NCI-H1930 (cell line): ENCODE measurements at places on chromosomes 2 and 18.

- DNase-seq = no peak
These were observed 40.3 kb downstream of the OSBPL6 start for GRCh38 chr2:178234648-178235047.

GRCh38 chr2:230924470-230925341 lies at the start of gene GPR55:
GPR55 (minus strand) TSS chr2:230925242; CDS start chr2:230910962, 14,280 bp downstream.
- no peak for DNase-seq

DNA sequence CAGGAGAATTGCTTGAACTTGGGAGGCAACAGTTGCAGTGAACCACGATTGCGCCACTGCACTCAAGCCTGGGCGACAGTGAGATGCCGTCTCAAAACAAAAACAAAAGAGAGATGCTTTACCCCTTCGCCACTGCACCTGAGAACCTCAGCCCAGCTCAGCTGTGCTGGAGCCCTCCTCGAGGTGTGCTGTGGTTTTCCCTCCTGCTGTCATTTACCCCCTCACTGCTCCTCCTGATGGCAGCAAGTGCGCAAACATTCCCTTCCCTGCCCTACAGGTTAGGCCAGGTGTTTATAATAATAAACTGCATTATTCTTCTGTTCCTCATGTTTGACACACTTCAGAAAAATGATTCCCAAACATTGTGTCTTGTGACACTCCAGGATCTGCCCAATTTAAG lies 8.4 kb downstream of the FBXO36 start:
- DNase-seq = no peak

DNA sequence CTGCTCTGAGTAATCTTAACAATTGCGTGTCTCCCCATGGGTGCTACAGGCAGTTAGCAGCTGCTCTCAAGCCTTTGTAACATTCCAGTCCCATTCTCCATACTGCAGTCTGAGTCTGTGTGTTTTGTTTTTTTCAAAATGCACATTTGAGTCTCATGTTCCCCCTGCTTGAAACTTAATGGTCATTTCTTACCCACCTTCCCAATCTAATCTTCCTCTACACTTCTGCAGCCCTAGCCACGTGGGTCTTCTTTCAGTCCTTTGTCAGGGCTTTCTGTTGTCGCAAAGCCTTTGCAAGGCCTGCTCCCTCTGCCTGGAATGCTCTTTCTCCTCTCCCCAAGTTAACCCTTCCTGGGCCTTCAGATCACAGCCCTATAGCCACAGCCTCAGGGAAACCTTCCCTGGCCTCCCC lies 24.5 kb downstream of the ELAC1 start:
- DNase-seq = no peak

DNA sequence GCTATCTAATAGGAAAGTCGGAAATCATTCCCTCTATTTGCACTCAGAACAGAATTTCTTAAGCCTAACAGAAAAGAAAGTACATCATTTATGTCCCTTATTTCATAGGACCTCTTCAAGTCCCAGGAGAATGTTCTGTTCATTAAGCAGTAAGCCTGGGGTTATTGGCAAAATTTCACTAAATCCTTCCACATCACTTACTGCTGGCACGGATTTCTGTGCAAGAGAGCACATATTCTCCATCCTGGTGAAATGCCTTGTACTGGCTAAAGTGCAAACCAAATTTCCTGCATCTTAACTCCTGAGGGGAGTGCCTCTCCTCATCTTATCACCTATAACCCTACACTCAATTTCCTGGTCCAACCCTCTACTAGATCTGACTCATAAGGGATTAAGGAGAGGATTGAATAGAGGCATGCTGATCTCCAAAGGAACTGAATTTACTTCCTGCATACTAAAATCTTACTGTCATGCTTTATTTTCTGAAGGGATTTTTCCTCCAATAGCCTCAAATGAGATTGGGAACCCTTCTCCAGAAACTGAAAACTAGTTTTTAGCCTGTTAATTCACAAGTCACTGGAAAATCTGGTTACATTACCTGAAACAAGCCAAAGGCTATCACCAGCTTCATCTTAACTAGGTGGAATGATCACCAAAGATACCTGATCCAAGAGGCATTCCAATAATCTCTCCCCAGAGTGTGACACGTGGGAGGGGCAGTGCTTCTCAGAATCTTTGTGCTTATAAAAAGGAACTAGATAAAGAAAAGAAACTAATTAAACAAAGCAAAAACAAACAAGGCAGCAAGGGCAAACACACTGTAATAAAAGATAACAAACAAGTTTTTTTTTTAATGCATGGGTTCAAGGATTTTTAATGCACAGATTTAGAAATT lies 311.1 kb downstream of the NR4A2 start:
- no peak for DNase-seq

DNA sequence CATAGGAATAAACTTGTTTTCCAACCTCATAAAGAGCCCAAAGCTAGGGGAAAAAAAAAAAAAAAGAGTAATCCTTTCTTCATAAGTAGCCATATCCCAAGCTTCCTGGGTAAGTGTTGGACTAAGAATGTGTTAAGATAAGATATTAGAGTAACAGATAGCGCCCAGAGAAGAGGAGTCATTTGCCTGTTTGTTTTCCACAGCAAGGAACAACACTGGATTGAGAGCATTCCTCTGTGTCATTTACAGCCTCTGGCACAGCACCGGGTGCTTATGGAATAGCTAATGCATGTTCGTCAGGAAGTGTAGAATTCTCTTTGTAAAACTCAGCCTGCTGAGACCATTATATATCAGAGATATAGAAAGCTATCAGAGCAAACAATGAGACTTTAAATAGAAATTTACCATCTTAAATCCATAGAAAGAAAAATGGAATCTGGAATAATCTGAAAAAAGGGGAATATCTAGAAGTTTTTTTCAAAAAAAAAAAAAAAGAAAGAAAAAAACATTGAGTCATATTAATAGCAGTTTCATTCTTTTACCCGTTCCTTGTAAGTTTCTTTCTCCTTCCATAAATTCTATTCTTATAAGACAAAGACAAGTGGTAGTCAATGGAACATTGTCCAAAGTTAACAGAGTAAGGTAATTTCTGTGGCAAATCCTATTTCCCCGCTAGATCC lies 37.6 kb downstream of the LRP2 start:
- DNase-seq = no peak

DNA sequence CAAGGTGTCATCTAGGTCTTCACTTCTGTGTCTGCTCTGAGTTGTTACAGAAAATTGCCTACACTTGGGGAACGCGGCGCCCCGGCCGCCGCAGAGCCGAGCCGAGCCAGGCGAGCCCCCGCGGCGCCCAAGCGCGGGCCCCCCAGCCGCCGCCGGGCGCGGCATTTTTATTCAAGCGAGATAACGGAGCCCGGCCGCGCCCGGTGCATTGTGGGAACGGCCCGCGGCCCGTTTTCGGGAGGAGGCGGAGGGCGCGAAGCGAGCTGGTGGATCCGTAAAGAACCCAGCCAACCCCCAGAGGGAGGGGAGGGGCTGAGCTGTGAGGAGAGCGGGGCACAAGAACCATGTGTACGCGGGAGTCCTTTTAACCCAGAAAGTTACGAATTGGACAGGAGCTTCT lies 191.8 kb downstream of the FTCDNL1 start:
- no peak for DNase-seq

GRCh38 chr2:71635798-71636197 lies 182.4 kb downstream of the DYSF start:
- DNase-seq = no peak

GRCh38 chr2:24970483-24971285 lies 1.1 kb downstream of the DNAJC27 start:
- DNase-seq = no peak

GRCh38 chr2:82803307-82803706 lies 1655.8 kb downstream of the SUCLG1 start:
- DNase-seq = no peak

DNA sequence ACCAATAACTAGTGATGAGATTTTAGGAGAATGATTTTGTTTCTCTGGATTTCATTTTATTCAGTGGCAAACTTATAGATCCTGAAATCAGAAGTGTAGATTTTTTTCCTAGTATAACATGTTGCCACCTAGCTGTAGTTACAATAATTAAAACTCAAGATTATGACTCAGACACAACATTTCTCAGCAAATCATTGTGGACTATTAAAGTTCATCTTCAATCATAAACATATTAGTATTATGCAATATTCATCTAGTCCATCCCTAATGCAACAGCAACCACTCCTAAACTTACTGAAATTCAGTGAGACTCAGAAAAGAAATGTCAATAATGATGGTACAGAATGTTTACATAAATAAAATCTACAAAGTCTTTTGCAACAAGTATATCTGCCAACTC lies 51.3 kb downstream of the USP34 start:
- no peak for DNase-seq

DNA sequence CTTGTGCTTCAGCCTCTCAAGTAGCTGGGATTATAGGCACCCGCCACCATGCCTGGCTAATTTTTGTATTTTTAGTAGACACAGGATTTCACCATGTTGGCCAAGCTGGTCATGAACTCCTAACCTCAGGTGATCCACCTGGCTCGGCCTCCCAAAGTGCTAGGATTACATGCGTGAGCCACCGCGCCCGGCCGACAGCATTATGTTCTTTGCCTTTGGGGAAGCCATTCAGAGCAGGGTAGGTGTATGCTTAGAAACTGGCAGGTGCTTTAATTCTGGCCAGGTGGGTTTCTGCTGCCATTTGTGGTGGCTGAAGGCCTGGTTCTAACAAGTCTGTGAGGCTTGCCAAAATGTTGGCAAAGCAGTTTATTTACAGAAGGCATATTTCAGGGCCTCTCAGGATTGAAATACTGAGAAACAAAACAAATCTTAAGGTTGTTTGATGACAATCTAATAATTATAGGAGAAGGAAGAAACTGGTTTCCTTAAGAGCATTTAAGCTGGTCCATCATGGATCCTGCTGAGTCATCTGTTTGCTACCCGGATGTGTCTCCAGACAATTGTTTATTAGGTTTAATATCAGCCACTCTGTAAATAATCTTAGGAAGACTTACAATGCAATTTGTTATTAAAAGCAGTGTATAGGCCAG lies 16.0 kb downstream of the SLC20A1 start:
- DNase-seq = no peak

- DNase-seq = no peak
These were observed 128.8 kb upstream of the TRIB2 start for GRCh38 chr2:12587729-12588522.

- DNase-seq = no peak
These were observed 245.7 kb downstream of the IKZF2 start for GRCh38 chr2:212905640-212906201.

- DNase-seq = no peak
These were observed 150.2 kb downstream of the GALNT1 start for GRCh38 chr18:35731701-35732100.

DNA sequence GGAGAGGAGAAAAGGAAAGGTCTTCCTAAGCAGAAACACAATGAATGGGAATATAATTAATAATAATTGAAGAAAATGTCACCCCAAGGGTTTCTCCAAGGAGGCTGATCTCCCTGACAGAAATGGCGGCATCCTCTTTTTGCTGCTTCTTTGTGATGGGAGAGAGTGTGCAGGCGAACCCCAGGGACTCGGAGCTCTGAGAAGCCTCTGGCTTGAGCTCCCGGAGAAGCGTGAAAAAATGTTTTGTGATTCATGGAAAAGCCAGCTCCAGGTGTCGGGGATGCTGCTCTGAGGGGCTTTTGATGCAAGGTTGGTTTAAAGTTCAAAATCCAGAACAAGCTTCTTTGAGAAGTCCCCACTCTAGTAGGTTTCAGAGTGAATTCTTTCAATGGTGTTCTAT lies 91.0 kb downstream of the VWA3B start:
- DNase-seq = no peak

GRCh38 chr2:7685342-7686015 lies 768.3 kb downstream of the RNF144A start:
- DNase-seq = no peak

DNA sequence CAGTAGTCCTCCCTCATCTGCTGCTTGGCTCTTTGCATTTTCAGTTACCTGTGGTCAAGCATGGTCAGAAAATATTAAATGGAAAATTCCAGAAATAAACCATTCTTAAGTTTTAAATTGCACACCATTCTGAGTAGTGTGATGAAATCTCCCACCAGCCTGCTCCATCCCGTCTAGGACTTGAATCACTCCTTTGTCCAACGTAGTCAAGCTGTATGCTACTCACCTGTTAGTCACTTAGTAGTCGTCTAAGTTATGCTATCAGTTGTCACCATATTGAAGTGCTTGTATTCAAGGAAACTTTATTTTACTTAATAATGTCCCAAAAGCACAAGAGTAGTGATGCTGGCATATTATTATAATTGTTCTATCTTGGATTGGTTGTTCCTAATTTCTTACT lies 172.5 kb downstream of the FIGN start:
- no peak for DNase-seq

GRCh38 chr2:241248897-241249296 lies 60.4 kb downstream of the ANO7 start:
- DNase-seq = no peak

DNA sequence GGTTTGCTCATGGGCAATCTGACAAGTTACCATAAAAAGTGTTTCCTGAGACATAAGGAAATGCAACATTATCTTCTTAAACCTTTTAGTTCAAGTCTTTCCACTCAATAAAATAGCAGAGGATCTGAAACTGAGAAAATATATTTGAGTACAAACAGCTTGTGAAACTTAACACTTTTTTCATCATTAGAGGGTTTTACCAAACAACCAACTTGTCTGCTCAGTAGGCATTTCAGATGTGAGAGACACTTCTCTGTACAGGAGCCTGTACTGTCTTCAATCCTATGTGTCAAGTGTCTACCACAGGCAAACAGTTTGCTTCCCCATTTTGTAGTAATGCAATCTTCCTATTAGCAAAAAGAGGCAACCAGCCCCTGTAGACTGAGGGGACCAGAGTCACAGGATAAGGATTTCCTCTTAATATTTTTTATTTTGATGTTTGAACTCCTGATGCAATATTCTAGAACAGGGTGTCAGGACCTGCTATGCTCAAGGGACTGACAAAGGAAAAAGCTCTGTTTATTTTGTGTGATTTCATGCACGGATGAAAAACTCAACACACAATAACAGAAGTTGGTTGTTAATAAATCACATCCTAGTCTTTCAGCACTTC lies 159.1 kb upstream of the LHCGR start:
- DNase-seq = no peak

GRCh38 chr2:83971547-83971946 lies 487.5 kb downstream of the SUCLG1 start:
- no peak for DNase-seq

GRCh38 chr2:67792191-67792590 lies 270.6 kb downstream of the C1D start:
- no peak for DNase-seq

DNA sequence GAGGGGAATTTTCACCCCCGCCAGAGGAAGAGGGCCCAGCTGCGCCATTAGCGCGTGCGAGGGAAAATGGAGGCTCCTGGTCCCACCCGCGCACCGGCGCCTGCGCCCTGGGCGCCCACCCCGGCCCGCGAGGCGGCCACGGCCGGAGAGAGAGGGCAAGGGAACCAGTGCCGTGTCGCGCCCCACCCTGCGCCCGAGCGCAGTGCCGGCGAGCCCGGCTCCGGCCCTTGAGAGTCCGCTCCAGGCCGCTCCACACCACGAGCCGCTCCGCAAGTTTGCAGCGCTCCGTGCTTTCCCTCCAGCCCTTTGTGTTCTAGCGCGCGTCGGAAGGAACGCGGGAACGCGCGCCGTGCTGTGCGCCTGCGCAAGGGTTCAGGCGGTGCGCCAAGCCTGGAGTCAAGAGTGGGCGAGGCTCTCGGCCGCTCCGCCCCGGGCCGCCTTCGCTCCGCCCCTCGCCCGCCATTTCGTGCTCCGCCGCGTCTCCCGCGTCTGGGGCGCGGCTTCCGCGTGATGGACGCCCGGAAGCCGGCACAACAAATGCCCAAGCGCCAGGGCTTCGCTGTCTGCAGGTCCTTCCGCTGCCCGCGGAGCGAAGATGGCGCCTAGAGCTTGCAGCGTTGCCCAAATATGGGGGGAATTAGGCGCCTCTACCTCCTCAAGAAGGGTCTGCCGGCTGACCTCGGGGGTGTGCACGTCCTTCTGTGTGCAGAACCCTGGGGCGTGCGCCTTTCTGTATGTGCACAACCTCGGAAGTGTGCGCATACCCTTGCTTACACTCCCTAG lies 46.1 kb upstream of the PTMA start:
- no peak for DNase-seq
